ENCODE measurements at places on chromosomes 2 and 18.

GRCh38 chr2:201904538-201905420 is 98.4 kb downstream of the CDK15 start:
- no peak for DNase-seq

DNA sequence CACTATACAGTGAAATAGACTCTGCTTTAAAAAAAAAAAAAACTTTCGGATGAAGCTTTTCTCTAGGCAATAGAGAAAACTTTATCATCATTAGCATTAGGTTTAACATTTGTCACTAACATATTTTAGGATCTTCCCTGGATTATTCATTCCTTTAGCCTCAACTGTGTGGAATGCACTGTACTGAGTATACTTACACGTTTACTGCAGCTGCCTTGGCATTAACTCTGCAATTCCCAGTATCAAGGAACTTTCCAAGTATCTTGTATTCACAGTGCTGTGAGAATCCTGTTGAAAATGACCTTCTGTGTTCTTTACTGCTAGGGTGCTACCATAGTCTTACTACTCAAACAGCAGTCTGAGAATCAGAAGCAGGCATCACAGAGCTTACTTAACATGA is 328.2 kb upstream of the COL3A1 start:
- DNase-seq: no peak

GRCh38 chr2:222813177-222813843 is 47.5 kb upstream of the ACSL3 start:
- no peak for DNase-seq

GRCh38 chr2:107556038-107556627 is 270.6 kb upstream of the RGPD4 start:
- no peak for DNase-seq

- DNase-seq: no peak
Observed at GRCh38 chr2:10550206-10551001, 102.3 kb upstream of the ODC1 start.

- DNase-seq: no peak
Observed at GRCh38 chr2:65358678-65359400, 73.6 kb downstream of the SPRED2 start.

DNA sequence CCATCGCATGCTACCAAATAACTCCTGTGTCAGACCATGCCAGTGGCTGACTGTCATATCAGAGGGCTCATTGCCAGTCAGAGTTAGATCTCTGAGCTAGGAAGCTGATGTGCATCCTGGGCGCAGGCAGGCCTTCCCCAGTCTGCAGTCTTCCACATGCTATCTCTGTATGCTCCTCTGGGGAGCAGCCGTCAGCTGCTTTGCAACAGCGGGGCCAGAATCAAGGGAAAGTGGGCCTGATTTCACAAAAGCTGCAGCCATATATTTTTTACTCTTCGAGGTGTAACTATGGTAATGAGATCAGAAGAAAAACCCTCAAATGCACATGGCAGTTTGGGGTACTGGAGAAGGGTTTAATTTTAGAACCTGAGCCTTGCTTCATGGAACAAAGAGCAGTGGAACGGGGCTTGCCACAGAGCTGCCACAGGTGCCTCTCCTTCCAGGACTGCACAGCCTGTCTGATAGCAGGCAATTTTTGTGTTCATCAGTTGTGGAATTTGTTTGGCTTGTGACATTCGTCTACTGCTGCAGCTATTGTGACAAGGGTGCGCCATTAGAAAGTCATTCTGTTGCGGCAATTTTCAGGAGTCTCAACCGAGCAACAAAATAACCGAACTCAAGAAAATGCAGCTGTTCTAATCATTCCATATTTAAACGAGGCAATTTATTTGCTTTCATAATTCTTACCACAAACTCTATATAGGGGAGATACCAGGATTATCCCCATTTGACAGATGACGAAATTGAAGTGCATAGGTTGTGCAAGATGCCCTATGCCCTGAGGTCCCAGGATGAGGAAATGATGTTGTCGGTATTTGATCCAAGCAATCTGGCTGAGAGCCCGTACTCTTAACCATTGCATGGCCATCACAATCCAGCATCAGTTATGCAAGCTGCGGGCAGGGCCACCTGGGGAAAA is 109.6 kb upstream of the CYRIA start:
- DNase-seq: no peak

GRCh38 chr2:199850718-199851500 is at the start of gene FTCDNL1:
Gene FTCDNL1 (minus strand): TSS chr2:199851192. CDS start chr2:199848962, 2,230 bp downstream.
- peak; percentile 58 for DNase-seq

DNA sequence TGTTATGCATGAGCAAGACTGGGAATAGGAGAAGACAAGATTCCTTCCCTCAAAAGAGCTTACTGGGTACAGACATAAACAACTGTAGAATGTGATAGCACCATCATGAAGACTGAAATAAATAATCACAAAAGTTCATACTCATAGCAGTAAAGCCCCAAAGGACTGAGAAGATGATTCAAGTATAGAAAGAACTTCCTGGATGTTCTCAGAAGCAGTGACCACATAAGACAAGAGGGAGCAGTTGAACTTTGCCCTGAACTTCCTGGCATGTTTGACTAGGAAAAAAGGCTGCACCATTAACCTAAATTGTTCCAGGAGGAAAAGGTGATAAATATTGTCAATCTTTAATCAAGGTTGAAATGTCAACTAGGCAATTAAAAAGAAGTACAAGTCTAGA is 57.8 kb upstream of the CCDC141 start:
- DNase-seq: no peak

GRCh38 chr2:62283147-62283546 is 87.2 kb downstream of the B3GNT2 start:
- DNase-seq: no peak

GRCh38 chr2:227320305-227321094 is 4.6 kb upstream of the MFF start:
- no peak for DNase-seq

GRCh38 chr2:70304498-70304897 is 2.6 kb upstream of the FAM136A start:
- no peak for DNase-seq

DNA sequence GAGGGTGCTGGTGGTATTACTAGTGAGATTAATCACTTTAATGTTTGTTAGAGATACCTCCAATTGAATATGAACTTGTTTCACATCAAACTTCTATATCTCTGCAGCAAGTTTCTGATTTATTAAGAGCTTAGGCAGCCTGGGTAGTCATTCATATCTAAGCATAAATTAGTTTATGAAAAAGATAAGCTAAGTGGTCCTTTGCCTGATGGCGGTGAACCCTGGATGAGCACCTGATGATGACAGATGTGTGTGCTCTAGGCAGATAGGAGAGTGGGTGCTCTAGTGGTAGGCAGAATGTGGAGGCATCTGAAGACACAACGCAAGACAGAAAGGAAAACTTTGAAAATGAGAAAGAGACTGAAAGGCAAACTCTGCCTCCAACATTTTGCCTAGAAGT is 5.0 kb downstream of the FKBP7 start:
- DNase-seq: no peak

DNA sequence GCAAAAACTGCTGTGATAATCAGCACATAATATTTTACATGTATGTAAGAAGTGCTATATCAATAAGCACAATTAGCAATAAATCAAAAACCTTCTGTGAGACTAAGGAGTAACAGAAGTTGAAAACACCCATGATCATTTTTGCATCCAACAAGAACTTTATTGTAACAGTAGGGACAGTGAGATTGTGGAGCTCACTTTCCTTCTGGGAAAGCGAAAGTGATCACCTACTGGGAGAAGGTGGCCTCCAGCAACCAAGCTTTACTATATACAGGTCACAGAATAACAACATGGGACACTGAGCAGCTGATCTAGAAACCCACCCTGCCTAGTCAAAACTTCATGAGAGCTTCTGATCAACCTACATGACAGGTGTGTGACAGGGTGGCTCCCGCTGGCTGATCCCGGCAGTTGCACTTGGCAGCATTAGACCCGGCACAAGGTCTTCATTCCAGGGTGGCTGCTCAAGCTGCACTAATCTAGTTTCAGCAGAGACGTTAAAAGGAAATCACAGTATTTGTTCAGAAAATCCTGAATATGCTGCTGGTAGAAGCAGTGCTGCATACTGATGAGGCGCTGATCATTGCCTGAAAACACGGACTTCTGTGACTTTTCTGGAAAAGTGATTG is 63.5 kb upstream of the ARL5A start:
- DNase-seq: no peak

GRCh38 chr2:174888146-174888545 is 117.0 kb downstream of the CHN1 start:
- DNase-seq: no peak

DNA sequence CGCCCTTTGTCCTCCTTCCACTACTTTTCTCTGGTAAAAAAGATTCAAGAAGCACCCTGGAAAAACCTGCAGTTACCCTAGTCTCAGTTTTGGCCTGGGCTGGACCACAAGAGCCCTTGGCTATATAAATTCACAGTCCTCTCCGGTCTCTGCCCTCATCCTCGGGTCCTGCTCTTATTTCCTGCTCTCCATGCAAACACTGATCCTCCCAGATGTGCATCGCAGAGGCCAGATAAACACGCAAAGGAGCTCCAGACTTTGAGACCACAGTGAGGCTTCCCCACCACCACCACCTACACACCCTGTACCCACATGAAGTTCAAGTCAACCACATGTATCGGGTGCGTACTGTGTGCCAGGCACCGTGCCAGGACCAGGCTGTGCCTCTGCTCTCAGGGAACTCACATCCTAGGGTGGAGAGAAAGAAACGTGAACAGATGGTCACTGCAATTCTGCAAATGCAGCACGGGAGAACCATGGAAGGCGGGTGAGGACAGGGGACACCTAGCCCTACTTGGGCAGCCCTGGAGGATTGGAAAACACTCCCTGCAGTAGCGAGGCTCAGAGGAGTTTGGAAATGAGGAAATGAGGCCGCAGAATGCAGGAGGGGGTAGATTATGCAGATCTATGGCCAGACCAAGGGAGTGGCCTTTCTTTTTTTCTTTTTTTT is 7.4 kb downstream of the CTDSP1 start:
- DNase-seq: peak; percentile 54

DNA sequence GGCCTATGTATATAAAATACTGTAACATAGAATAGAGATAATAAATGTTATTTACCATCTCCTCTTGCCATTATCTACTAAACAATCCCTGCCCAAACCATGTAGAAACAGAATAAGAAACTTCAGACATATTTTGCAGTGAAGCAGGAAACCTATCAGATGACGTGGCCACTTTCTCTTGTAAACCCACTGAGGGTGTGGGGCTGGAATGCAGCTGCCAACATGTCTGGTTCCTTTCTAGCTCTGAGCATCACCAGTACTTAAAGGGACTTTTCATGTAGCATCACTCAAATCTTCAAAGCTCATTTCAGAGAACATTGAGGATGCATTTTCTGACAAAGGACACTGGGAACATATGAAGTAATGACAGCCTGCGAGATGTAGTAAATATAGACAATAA is 251.8 kb downstream of the LPIN1 start:
- DNase-seq: no peak

DNA sequence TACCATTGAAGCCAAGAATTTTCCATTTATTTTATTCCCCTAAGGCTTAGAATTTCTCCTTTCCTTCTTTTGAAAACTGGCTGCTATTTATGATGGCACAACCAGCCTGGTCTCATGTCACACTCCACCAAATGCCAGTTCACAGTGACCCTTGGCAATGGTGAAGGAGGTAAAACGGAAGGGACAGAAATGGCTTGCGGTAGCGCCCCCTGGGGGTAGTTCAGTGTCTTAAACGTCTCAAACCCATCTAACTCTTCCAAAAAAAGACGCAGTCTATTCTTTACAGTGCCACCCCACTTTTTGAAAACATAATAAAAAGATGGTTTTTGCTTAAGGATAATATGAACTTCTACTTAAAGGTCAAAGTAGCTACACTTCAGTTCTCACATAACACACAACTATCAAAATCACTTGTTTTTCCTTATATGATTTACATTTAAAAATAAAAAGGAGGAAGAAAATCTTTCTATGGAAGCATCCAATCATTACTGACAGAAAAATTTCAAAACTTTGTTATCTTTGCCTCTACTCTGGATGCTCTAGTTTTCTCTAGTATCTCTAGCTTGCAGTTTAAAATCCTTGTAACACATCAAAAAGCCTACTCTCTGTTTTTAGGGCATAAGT is 28.0 kb downstream of the PNO1 start:
- peak; percentile 22 for DNase-seq

DNA sequence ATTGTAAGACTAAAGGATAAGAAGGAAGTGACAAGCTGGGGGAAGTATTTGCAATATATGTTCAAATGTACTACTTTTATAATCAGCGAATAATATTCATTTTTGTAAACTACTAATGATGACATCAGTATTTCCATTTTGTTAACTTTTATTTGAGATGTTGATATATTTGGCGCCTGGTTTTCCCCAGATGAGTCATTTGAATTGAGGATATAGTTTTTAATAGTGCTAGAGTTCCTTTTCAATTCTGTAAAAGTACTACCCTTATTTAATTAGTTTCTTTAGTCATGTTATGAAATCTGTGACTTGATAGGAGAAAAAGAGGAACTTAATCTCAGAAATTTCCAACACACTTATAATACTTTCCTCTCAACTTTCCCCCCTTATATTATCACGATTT is 495.3 kb downstream of the IRS1 start:
- no peak for DNase-seq

DNA sequence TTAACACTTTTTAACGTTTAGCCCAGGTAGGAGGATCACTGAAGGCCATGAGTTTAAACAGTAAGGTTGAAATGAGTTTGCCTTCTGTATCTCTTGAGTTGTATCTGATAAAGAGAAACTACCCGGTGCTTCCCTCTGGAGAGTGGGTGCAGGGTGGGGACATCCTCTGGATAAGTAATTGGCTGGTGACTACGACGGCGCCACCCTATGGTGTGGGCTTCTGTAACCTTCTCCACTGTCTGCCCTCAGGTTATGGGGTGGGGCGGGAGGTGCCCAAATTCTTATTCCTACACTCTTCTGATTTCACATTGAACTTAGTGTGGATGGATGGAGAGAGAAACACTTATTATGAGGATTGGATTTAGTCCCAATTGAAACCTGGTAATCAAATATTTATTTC is 68.8 kb downstream of the LDLRAD4 start:
- no peak for DNase-seq

DNA sequence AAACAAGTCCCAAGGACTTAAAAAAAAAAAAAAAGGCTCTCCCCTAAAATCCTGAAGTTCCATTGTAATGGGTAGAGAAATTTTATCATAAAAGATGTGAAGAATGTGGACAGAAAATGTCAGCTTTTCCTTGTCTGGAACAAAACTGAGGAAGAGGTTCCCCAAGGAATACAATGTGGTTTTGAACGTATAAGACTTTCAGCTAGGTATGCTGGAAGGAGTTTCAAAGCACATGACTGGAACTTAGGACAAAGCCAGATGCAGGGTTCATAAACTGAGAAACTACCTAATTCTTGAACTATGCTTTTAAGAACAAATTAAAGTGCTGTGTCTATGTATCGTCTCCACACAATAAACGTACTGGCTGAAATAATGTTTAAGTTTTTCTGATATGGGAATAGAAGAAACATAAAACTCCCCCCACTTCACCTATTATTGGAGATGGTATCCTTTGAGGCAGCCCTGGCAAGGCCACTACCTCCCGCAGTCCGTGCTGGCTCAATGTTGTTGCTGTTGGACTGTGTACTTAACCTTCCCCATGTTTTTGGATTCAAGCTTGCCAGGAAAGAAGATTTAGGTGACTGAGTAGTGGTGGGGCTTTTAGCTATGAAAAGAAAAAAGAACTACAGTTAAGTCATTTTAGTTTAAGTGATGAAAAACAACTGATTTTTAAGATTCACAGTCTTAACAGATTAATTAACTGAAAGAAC is 84.2 kb upstream of the DNER start:
- DNase-seq: no peak

All from activated CD4-positive, alpha-beta T cell treated with anti-CD3 and anti-CD28 coated beads, Interleukin-2, amount 50 U/mL, for 24 hours (primary cell).